Body of pancreas (tissue), 4 donors: ENCODE measurements at places on chromosomes 11 and 22.

GRCh38 chr11:61546663-61547062 is 34.2 kb downstream of the SYT7 start:
- no peak overlapping the region for H3K4me3 ChIP-seq
- H3K27ac ChIP-seq: no peak overlapping the region
- H3K36me3 ChIP-seq: no peaks in the 10 kb centered on the region
- H3K4me1 ChIP-seq: peaks cover 4% of the 10 kb centered on the region

DNA sequence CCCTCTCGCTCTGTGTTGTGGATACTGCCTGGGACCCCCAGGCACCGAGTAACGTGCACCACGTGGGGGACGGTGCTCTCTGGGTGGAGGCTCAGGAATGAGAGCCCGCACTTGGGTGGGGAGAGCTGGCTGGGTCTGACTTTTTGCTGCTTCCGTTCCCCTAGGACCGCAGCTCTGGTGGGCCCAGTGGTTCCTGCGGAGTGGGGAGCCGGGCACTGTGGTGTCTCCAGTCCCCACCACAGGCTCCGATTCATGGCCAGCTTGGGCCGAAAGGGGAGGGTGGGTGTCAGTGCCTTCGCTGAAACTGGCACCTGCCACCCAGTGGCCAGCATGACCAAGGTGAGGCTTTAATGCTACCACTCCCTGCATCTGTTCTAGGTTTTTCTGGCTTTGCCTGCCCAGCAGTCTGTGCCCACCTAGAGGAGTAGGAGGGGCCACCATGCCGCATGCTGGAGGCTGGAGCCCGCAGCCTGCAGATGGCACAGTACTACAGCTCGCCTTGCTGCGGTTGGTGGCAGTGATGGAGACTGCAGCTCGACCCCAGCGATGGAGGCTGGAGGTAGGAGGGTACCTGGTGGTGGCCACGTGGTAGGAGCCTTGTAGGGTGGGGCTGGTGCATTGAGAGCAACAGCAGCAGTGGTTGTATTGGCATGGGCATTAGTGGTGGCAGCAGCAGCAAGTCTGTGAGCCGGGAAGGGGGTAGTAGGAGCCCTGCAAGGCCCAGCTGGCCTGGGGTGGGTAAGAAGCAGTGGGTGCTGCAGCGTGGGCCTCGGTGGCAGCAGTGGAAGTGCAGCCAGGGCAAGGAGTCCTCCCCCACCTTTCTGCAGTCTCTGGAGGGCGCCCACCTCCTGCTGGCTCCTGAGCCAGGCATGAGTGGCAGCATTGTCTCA is 118.8 kb upstream of the VPREB1 start:
- no peak overlapping the region for H3K27ac ChIP-seq
- no peaks in the 10 kb centered on the region for H3K27me3 ChIP-seq
- no peak for DNase-seq
- no peaks in the 10 kb centered on the region for H3K36me3 ChIP-seq
- no peaks in the 10 kb centered on the region for H3K4me1 ChIP-seq

DNA sequence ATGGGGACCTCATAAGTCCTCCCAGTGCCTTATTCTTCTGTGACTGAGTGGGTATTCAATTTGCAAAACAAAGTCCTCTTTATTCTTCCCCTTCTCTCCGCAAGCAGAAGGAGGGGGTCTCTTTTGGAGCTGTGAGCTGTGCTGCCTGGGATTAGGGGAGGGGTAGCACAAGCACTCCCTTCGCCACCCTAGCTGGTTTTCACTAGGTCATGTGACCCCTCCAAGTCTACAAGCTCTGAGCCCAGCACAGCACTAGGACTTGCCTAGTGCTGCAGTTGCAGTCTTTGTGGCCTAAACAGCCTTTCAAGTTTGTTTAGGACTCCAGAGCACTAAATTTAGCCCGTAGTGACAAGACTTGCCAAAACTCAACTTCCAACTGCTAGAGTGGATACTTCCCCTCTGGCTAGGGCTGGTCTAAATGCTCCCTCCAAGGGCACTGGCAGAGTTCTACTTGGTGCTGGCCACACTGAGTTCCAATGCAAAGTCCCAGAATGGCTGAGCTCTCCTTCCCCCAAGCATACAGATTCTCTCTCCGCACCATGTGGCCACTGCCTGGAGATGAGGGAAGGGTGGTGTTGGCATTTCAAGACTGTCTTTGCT is 25.4 kb downstream of the TAF1D start:
- H3K27ac ChIP-seq: no peak overlapping the region
- no peaks in the 10 kb centered on the region for H3K4me1 ChIP-seq
- DNase-seq: no peak
- no peaks in the 10 kb centered on the region for H3K27me3 ChIP-seq
- H3K4me3 ChIP-seq: no peak overlapping the region

GRCh38 chr22:35354068-35354467 is 26.8 kb upstream of the HMOX1 start:
- DNase-seq: no peak
- no peak overlapping the region for H3K27ac ChIP-seq
- no peaks in the 10 kb centered on the region for H3K27me3 ChIP-seq

DNA sequence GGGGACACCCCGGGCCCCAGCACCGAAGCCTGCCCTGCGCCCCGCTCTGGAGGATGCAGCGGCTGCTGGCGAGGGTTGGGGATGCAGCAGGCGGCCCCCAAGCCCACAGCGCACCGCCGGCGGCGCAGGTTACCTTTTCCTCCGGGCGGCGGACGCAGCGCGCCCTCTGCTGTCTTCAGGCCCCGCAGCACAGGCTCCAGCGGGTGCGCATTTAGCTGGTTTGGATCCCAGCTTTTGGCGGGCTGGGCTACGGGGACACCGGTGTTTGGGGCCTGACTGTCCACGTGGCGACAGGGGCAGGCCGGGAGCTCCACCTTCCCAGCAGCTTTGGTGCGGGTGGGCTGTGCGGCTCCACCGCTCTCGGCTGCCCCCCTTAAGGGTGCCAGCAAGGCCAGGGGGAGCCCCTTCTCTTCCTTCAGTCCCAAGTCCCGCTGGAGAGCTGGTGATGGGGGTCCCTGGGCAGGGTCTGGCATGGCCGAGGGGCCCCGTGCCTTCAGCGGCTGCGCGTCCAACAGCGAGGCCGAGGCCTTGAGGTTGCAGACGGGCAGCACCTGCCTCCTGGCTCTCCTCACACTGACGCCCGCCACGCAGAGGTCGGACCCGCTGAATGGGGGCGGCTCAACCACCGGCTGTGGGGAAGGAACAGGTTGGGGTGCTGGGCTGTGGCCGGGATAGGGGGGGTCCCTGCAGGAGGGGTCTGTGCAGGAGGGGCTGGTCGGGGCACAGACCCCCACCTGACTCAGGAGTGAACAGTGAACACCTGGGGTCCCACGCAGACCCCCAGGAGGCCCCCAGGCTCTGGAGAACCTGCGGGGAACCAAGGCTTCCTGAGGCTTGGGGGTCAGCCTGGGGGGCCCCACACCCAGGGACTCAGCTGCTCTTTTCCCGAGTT is 18.0 kb upstream of the IL17REL start:
- no peaks in the 10 kb centered on the region for H3K36me3 ChIP-seq
- H3K4me3 ChIP-seq: no peak overlapping the region
- peak; percentile 82 for DNase-seq
- peaks cover 10% of the 10 kb centered on the region for H3K4me1 ChIP-seq
- no peak overlapping the region for H3K27ac ChIP-seq

- H3K4me1 ChIP-seq: peaks cover 34% of the 10 kb centered on the region
- H3K27me3 ChIP-seq: no peaks in the 10 kb centered on the region
Observed at GRCh38 chr11:67303835-67304411, 593 bp downstream of the SSH3 start.

DNA sequence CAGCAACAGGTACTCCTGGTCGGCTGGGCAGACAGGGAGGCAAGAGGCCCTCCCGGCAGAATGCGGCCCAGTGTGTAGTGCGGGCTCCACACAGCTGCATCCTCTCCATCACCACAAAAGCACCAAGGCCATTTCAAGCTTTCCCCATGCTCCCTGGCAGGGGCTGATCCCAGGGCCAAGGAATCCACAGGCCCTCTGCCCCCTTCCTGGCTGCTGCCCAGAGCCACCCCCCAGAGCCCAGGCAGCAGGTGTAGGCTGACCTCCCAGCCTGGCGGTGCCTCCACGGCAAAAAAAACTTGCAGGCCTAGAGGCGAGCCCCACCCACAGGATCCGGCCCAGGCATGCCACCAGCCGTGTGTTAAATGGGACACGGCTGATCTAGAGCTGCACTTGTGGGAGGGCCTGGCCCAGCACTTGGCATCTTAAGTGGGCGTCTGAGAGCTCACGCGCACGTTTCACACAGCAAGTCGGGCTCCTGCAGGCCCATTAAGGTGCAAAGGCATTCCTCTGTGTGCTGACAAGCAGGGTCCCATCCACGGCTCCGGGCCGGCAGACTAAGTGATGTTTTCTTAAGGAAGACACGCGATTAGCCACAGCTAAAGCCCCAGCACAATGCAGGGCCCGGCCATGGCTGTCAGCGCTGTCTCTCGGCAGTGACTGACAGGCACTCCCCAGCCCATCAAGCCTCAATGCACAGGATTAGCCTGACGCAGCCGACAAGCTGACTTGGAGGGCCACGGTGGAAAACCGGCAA is 19.8 kb upstream of the GNB1L start:
- no peak overlapping the region for H3K27ac ChIP-seq
- H3K4me3 ChIP-seq: no peak overlapping the region
- H3K4me1 ChIP-seq: peaks cover 31% of the 10 kb centered on the region
- H3K27me3 ChIP-seq: no peaks in the 10 kb centered on the region

DNA sequence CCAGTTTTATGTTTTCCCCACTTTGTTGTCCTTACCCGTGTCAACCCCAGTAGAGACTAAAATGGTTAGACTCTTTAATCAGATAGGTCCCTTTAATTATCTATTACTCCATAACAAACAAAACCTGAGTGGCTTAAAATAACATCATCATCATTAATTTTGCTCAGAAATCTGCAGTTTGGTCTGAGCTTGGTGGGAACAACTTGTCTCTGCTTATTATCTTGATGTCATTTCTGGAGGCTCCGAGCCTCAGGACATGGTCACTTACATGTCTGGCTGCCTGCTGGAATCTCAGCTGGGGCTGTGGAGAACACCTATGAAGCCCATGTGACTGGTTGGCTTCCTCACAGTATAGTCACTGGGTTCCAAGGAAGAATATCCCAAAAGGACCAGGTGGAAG is 26.7 kb downstream of the UVRAG start:
- H3K4me1 ChIP-seq: peaks cover 13% of the 10 kb centered on the region
- no peaks in the 10 kb centered on the region for H3K27me3 ChIP-seq
- no peak for DNase-seq
- no peak overlapping the region for H3K27ac ChIP-seq
- no peak overlapping the region for H3K4me3 ChIP-seq
- H3K36me3 ChIP-seq: no peaks in the 10 kb centered on the region

- peaks cover 21% of the 10 kb centered on the region for H3K36me3 ChIP-seq
- no peak overlapping the region for H3K4me3 ChIP-seq
Observed at GRCh38 chr22:24367841-24368240, 59.6 kb upstream of the ADORA2A start.

- H3K27me3 ChIP-seq: no peaks in the 10 kb centered on the region
- no peaks in the 10 kb centered on the region for H3K36me3 ChIP-seq
- H3K4me1 ChIP-seq: no peaks in the 10 kb centered on the region
- no peak overlapping the region for H3K27ac ChIP-seq
- no peak overlapping the region for H3K4me3 ChIP-seq
Observed at GRCh38 chr11:128934351-128934750, 8.3 kb downstream of the TP53AIP1 start.

GRCh38 chr11:47160753-47161133 is 15.9 kb downstream of the ARFGAP2 start:
- DNase-seq: no peak
- H3K27ac ChIP-seq: no peak overlapping the region
- H3K4me3 ChIP-seq: no peak overlapping the region
- H3K4me1 ChIP-seq: peaks cover 7% of the 10 kb centered on the region

DNA sequence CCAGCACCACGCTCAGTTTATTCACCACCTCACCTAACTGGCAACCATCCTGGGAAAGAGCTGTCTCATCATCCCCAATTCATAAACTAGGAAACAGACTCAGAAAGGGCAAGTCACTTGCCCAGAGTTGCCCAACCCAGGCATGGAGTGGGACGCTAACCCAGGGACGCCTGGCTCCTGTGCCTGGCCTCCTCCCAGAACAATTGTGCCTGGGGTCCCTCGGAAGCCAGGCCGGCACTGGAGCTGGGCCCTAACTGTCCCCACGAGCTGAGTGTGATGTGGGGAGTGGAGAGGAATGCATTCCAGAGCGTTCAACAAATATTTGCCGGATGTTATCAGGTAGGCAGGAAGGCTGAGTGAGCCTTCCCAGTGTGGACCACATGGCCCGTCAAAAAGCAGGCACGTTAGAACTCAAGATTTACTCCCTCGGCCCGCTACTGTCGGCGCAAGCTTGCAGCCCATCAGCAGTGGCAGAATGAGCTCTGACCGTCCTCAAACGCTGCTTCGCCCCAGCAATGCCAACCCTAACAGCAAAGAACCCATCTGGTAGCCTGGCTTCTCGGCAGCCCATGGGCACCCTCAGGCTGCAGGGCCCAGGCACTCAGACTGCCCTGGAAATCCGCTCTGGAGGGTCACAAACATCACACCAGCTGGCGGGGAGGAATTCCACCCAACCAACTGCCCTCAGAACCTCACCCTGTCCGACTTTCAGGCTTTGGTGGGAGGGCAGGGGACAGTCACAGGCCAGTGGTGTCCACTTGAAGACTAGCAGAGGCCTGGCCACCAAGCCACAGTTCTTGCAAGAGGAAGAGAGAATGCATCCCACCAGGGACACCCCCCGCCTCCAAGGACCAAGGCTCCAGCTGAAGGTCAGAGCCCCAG is 35.6 kb downstream of the MYH9 start:
- H3K27ac ChIP-seq: peak overlapping the region; percentile 99
- DNase-seq: no peak
- H3K4me3 ChIP-seq: no peak overlapping the region
- H3K36me3 ChIP-seq: peaks cover 5% of the 10 kb centered on the region
- no peaks in the 10 kb centered on the region for H3K27me3 ChIP-seq
- H3K4me1 ChIP-seq: peaks cover 88% of the 10 kb centered on the region

DNA sequence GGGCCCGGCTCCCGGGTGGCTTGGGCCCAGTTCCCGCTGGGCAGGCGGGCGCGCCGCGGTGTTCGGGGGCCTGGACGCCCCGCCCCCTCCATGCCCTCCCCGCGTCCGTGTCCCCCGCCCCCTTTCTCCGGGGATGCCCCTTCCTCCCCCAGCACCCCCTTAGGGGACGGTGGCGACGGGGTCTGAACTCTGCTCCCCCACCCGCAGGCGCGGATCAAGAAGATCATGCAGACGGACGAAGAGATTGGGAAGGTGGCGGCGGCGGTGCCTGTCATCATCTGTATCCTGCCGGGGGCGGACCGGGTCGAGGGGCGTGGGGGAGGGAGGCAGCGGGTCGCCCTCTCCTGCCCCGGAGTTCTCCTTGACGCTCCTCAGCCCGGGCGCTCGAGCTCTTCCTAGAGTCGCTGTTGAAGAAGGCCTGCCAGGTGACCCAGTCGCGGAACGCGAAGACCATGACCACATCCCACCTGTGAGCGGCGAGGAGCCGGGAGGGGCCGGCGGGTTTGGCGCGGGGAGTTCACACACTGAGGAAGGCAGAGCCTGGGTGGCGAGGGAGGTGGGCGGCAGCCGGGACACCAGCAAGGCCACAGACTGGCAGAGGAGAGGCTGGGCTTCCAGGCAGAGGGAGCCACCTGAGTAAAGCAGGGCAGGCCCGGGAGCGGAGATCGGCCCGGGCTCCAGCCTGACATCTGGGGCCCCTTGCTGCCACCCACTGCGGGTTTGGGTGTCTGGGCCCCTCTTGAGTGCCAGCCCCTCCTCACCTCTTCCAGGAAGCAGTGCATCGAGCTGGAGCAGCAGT is 546 bp downstream of the DRAP1 start:
- peak overlapping the region; percentile 95 for H3K4me3 ChIP-seq
- peaks cover 5% of the 10 kb centered on the region for H3K36me3 ChIP-seq
- peak; percentile 51 for DNase-seq
- peak overlapping the region; percentile 81 for H3K27ac ChIP-seq
- H3K27me3 ChIP-seq: no peaks in the 10 kb centered on the region
- peaks cover 49% of the 10 kb centered on the region for H3K4me1 ChIP-seq

- no peak for DNase-seq
- H3K4me1 ChIP-seq: no peaks in the 10 kb centered on the region
- no peak overlapping the region for H3K4me3 ChIP-seq
- no peak overlapping the region for H3K27ac ChIP-seq
- H3K27me3 ChIP-seq: no peaks in the 10 kb centered on the region
Observed at GRCh38 chr22:39510529-39511149, 8.5 kb downstream of the MIEF1 start.
